ENCODE measurements at places on chromosomes 2 and 18.

DNA sequence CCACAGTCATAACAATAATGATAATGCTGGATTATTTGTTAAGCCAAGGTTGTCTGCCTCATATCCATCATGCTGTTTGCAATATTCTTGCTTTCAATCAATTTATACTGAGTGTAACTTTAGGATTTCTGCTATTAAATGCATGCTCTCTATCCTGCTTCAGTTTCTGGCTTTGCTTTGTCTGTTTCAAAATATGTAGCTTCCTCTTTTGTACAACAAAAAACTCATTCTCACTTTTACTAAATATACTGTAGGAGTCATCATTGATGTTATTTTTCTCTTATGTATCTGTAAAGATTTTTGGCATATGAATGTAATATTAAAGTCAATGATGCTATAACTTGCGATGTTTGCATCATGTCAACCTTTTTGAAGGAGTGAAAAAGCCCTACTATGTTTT, 149.3 kb downstream of the GPD2 start:
- no peak for DNase-seq

- no peak for DNase-seq
These were observed 218.9 kb downstream of the PARD3B start for GRCh38 chr2:204763974-204764703.

GRCh38 chr2:195899226-195899625, 169.4 kb downstream of the DNAH7 start:
- DNase-seq = peak; percentile 52

GRCh38 chr2:152729844-152730243, 11.4 kb downstream of the ARL6IP6 start:
- DNase-seq = no peak

DNA sequence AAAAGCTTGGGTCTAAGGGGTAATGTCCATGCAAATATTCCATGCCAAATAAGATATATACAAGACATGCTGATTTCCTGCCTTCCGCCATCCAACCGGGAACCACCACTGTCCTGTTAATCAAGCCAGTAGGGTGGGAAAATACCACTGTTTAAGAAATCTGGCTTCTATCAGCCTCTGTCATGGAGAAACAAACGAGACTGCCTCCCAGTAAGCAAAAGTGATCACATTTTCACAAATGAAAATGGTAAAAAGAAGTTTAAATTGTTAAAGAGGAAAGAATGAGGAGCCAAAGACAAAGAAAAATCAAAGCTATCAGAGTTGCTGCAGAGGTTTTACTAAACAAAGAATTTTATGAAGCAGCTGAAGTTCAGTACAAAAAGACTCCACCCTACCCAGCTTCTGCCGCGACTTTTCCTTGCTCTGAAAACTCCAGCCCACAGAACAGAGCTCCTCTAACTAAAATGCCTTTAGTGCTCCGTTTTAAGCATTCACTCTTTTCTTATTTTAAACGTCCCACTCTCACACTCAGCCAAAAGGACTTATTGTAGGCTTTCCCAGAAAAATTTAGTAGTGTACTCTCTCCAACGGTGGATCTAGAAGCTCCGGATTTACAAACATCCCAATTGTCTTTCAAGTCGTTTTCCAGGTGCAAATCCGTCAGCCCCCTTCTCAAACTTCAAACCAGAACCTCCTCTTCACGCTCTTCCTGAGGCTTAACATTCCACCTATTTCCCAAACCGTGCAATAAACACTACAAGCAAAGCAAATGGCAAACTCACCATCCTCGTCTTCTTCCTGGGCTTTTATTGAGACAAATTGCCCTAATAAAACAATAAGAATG, 613 bp downstream of the COL5A2 start:
- peak; percentile 84 for DNase-seq

DNA sequence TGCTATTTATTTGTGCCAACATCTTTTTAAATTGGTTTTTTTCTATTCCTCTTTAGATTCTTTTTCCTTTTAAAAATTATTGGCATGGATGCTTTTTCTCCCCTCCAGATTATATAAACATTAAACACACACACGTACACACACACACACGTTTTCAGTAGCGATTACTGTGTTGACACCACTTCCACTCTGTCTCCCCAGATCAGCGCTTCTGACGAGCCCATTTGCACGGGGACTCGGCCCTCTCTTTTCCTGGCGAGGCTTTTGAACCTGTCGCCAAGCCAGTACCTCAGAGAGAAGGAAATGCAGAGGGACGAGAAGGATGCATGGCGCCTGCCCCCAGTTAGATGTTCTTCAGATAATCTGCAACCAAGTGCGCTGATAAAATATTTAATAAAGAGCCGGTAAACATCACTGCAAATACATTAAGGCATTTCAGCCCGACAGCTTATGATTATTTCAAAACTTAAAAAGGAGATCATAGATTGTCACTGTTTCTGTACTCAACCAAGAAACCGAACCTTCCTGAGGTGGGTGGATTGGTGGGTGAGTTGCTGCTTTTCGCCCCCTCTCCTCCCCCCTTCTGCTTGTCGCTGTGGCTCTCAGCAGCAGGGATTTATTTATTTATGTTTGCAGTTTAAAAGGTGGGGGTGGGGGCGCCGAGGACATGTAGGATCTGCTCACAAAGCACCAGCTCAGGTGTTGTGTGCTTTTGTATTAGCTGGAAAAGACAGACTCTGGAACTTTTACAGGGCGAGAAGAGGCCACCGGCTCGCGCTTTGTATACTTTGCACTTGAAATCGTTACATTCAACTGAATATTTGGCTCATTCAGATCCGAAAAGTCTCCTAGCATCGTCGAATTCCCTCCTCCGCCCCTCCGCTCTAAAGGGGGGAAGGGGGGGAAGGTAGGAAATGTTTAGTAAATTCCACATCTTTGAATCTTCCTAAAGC, 787 bp upstream of the TBR1 start:
- DNase-seq = no peak

- DNase-seq = no peak
These were observed 72.3 kb downstream of the SLC5A7 start for GRCh38 chr2:108058576-108059137.

DNA sequence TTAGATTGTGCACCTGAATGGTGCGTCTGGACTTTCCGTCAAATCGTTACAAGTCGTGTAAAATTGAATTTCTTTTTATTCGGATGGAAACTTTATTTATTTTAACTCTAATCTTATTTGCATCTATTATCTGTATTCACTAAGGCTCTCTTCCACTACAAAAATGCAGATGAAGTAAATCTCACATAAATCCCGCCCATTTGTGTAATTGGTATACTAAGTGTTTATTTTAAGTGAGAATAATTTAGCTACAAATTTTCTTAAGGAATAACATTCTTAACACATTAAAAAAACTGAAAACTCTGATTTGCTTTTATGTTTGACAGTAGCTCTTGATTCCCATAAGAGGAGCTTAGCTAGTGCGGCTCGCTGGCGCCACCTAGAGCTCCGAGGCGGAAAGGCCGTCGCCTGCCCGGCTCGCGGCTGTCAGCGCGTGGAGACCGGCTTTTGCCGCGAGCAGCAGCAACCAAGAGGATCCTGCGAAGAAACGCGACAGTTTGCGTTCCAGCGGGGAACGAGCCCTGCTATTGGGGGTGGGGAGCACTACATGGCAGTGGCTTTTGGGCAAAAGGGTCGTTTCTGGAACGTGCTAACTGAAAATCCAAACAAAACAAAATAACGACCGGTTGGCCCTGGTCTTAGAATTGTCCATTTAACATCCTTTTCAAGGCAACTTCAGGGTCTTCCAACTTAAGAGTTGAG, 6.7 kb downstream of the SP9 start:
- DNase-seq = peak; percentile 83

GRCh38 chr18:36380173-36380827, 82.8 kb downstream of the FHOD3 start:
- no peak for DNase-seq

DNA sequence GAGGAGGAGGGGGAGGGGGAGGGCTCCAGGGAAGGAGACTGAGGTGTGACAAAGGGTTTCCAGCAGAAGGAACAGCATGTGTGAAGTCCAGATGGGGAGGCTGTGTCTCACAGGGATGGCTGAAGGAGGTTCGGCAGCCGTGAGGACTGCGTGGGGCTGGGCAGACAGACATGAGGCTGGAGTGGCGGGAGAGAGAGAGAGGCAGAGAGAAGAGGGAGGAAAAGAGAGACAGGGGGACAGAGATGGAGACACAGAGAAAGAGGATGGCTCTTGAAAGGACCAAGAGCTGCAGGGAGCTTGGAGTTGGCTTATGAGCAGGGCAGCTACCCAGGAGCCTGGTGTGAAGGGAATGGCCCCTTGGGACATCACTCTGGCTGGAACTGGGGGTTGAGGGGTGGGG, 138.9 kb upstream of the ASB18 start:
- DNase-seq = no peak

DNA sequence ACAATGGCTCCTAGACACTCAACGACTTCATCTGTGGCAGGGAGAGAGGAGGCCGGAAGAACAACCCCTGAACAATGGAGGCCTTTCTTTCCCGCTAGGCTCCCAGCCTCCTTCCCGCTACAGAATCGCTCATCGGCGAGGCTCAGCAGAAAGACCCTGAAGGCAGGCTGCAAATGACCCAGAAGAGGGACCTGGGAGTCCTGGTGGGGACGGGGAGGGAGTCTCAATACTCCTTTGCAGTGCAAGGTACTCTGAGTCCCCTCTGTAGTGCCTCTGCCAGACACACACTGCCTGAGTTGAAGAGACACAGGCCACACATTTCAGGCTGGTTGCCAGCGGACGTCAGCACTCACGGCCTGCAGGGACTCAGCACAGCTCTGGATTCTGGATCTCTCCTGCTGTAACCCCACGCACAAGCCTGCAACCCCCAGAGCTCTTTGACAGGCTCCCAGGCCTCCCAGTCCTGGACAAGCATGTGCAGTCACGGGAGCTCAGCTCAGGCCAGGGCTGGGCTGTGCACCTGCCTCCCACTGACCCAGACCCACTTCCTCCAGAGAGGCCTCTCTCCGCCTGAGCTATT, 6.1 kb downstream of the GPR17 start:
- DNase-seq = no peak

DNA sequence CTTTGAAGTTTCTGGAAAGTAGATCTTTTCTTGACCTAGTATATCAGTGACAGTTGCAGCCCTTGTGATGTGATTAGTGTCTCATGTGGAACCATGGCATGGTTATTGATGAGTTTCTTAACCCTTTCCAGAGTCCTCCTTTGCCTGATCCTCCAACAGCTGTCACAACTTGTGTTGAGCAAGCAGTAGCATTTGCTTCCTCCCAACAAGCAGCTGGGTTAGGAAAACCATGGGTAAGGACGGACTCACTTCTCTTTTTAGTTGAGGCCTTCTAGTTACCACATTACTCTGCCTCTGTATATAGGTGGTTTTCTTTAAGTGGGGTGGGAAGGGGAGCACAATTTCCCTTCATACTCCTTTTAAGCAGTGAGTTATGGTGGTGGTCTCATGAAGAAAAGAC, 96.3 kb downstream of the XRCC5 start:
- no peak for DNase-seq

DNA sequence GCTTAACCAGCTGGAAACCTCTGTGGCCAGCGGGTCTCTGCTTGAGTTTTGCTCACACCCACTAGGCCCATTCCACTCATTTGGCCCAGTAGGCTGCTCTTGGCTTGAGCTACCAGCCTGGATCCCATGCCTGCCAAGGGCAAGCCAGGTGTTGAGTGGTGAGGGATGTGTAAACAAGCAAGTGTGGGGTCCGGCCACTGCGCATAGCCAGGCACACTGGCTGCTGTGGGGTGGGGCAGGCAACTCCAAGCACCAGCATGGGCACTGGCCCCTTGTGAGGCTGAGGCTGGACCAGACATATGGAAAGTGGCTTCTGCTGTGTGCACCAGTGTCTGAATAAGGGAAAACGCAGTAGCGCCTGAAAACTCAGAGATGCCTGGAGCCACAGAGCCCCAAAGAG, 732.7 kb downstream of the NR4A2 start:
- DNase-seq = no peak
